ENCODE measurements at places on chromosomes 1 and 21. TPM values are rescaled to one million over a fixed set of nuclear protein-coding genes. Genes with fewer than 3 reads are reported as not detected.

Gene ADORA1
- total RNA-seq = 14.5 TPM

Gene SLC35D1
- 10.8 TPM for total RNA-seq

Gene CHI3L2
- 22.0 TPM for total RNA-seq

Gene TMCC2
- 2.0 TPM for total RNA-seq

Gene RGS13
- total RNA-seq = 0.33 TPM

Gene DNAI4
- 26.2 TPM for total RNA-seq

Gene ITLN1
- 0.96 TPM for total RNA-seq

Gene KIF26B
- 0.32 TPM for total RNA-seq

Gene KLHDC7A
- total RNA-seq = 15.7 TPM

Gene FABP3
- 15.0 TPM for total RNA-seq

Gene AADACL3
- not detected for total RNA-seq

Gene KCNJ9
- not detected for total RNA-seq

Gene BMP8B
- total RNA-seq = 1.3 TPM

Gene PTCH2
- 1.3 TPM for total RNA-seq

DNA sequence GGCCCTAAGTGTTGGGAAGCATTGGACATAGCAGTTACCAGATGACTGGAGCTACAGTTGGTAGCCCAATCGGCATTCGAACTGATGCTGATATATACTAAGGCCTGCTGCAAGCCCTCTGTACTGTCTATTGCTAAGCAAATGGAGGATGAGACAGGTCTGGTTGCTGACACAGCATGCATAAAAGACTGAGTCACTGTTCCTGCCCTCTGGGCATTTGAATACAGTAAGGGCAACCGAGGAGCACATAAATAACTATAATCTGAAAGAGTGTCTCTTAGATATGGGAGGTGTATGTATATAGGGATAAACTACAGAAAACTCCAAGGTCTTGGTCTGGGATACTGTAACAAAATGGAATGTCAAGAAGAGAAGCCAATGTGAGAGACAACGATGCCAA is 16.8 kb upstream of the MARK1 start:
- no peak for DNase-seq

DNA sequence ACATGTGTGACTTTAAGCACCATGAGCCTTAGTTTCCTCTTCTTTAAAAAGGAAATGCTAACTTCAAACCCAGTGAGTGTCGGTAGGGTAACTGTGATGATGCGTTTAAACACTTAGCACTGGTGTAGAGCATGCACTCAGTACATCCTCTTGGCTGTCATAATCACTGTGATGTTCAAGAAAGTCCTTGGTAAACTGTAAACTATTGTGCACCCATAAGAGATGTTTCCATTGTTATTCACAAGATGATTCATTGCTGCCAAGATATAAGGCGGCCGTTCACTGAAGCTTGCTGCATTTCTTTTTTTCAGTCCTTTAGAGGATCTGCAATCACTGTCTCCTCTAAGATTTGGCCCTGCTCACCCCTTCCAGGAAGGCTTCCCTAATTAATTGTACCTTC is 61.8 kb upstream of the DAB1 start:
- DNase-seq = no peak

DNA sequence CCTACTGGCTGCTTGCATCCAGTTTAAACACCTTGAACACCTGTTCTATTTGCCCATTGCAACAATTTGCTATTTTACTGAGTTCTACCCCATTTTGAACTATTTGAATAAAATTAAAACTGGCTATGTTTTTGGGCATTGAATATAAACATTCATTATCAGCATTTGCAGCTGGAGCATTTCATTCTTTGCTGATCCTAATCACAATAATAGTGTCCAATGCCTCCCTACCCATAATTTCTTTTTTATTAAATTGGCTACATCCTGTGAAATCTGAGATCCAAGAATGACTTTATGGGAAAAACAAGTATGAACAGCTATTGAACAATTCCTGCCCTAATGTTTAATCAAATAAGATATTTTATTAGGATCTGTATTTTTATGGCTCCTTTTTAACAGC is 447.9 kb downstream of the PLA2G4A start:
- DNase-seq = no peak

GRCh38 chr1:24085546-24085945 is 26.4 kb downstream of the MYOM3 start:
- DNase-seq = no peak

GRCh38 chr1:234140388-234140787 is 232.9 kb upstream of the COA6 start:
- DNase-seq = no peak

DNA sequence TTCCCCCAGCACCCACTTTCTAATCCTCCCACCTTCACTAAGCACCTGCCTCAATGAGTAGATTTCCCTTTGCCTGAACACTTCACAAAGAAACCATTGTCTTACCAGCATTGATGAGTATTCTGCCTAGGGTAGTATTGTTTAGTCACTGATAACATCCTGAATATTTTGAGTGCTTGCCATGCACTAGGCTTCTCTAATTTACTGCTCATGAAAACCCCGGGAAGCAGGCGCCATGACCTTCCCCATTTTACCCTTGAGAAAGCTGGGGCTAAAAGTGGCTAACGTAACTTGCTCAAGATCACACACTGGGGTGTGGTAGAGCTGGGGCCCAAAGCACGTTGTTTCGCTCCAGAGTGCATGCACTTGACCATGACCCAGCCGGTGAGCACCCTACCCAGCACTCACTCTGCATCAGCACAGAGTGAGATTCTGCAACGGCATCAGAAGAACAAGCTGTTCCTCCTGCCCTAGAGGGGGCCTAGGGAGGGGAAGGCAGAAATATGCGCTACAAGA is 10.6 kb upstream of the F3 start:
- no peak for DNase-seq

DNA sequence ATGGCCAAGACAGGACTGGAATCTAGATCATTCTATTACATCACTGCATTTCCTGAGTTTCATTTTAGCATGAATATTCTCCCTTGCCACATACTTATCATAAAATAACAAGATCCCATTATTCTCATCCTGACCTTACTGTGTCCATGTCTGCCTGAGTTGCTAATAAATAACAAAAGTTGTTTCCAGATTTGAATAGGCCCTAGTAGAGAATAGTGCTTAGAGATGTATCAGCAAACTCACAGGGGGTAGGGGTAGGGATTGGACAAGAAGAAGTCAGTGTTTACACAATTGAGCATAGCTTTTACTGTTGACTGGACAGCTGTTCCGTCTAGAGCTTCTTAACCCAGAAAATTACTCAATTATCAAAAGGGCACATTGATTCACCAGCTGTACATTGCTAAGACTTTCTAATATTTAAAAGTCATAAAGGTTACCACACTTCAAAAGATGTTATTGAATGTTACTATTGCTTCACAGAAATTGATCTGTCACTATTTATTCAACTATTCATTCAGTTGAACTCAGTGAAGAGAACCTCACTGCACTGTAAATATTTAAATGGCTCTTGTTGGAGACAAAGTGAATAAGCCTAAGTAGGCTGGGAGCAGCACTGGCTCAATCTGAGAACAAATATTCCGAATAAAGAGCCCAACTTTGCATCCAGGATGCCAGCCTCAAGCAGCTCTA is 121.9 kb downstream of the NRIP1 start:
- no peak for DNase-seq

DNA sequence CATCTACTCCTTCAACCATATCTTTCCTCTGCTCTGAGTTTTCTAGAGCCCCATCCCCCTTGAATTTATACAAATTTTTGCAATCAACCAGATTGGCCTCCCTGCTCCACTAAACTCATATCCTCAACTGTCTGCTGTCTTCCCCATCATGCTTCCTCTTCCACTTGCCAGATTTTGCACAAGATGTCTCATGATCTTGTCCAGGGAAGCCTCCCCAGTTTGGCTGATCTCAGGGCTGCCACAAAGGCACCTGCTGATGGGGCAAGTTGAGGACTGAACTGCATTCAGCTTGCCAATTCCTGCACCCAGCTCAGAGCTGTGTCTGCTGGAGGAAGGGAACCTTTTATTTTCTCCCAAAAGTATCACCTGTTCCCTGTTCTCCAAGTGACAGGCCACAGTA is 3.9 kb upstream of the KCNJ9 start:
- no peak for DNase-seq

- no peak for DNase-seq
Observed at GRCh38 chr1:222794656-222795474, 20.0 kb upstream of the DISP1 start.

- no peak for DNase-seq
Observed at GRCh38 chr1:240575981-240576662, 35.8 kb downstream of the GREM2 start.

- no peak for DNase-seq
Observed at GRCh38 chr1:156102633-156103511, 11.6 kb upstream of the LMNA start.

DNA sequence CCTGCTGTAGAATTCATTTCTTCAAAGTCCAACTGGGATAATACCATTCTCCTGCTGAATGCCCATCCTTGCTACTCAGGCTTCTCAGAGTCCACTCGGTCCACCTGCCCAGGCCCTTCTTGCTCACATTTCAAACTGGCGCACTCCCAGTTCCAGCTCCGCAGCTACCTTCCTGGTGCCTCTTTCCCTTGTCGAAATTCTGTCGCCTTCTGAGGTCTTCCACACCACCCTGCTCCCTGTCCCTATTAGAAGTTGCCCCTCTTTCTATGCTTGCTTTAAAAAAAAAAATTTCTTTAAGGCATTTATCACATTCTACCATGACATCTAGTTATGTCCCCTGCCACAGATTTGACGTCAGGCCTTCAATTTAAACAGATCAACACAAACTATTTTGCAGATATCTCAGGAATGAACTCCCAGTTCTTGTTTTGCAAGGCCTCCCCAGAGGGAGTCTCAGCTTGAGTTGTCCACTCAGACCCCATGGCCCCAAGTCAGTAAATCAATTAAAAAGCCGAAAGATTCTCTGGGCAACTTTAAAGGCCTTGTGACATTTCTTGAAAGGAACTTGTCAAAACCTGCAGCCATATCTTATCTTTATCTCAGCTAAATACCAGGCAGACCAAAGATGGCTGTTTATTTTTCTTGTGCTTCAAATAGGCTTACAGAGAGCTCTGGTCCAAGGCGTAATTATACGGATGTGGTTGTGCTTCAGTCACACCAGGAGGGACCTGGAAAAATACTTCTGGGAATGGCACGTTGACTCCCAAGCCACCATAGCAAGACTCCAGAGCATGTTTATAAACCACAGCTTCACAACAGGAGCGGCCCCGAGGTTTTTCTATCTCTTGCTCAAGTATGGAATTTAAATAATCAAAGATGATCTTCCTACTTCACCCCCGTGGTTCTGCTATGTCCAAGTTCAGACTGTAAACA is 2.2 kb downstream of the FAM89A start:
- no peak for DNase-seq

- DNase-seq = no peak
Observed at GRCh38 chr1:171137580-171137979, 46.9 kb downstream of the FMO3 start.

GRCh38 chr1:83505148-83505547 is 493.8 kb downstream of the TTLL7 start:
- DNase-seq = no peak

DNA sequence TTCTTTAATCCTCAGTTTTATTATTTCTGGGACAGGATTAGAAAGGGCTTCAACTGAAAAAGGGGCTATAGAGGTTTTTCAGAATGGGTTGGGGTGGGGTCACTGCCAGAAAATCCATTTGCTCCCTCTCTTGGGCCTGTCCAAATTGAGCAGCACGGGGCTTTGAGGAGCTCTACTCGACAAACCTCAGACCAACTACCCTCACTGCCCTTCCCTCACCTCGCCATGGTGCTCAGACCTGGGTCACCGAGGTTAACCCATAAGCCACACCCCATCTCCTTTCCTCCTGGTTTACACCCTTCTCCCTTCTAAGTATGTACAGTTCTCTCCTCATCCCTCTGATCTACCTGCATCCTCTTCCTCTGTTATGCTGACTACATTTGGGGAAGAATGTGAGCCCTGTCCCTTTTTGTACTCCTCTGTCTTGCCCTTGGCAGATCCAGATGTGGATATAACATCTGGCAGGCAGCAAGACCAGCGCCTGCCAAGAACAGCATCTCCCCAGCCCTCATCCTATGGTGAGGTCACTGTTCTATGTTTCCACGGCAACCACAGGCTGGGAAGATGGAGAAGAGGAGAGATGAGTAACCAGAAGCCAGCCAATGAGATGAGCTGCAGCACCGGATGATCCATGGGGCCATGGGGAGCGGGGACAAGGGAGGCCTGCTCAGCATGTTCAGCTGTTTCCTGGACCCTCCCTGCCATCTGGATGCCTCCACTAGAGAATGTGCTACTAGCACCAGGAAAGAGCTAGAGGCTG is 3.7 kb upstream of the FABP3 start:
- DNase-seq = no peak

GRCh38 chr1:63414691-63415365 is 47.4 kb downstream of the ALG6 start:
- no peak for DNase-seq

GRCh38 chr1:200028586-200029034 is 1.1 kb downstream of the NR5A2 start:
- no peak for DNase-seq

- no peak for DNase-seq
Observed at GRCh38 chr1:27821761-27822315, 8.7 kb upstream of the PPP1R8 start.

- DNase-seq = no peak
Observed at GRCh38 chr1:201420608-201421002, 925 bp downstream of the TNNI1 start.

- no peak for DNase-seq
Observed at GRCh38 chr1:16999863-17000262, 11.9 kb downstream of the ATP13A2 start.

- DNase-seq = no peak
Observed at GRCh38 chr1:8989821-8990220, 36.4 kb downstream of the SLC2A7 start.

- DNase-seq = peak; percentile 68
Observed at GRCh38 chr1:8439015-8439702, 121.2 kb downstream of the SLC45A1 start.

DNA sequence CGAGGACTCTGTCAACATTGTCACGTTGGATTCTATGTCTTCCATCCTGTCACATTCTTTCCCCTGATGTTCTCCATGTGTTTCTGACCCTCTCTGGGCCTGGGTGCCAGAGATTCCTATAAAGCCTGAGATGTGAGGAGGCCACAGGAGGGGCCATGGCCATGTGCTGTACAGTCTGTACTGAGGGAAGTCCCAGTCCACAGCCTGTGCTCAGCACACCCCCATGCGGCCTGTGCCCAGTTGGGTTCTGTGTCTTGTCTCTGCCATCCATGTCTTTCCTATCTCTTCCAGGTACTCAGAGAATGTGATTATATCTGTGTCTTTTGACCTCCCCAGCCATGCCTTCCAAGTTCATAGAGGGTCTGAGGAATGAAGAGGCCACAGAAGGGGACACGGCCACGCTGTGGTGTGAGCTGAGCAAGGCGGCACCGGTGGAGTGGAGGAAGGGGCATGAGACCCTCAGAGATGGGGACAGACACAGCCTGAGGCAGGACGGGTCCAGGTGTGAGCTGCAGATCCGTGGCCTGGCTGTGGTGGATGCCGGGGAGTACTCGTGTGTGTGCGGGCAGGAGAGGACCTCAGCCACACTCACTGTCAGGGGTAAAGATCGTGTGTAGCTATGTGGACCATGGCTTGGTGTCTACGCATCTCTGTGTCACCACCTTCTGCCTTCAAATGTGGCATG is 86.1 kb downstream of the OBSCN start:
- no peak for DNase-seq
